Peyer's patch (tissue), 4 donors: ENCODE measurements at places on chromosomes 16 and 17.

DNA sequence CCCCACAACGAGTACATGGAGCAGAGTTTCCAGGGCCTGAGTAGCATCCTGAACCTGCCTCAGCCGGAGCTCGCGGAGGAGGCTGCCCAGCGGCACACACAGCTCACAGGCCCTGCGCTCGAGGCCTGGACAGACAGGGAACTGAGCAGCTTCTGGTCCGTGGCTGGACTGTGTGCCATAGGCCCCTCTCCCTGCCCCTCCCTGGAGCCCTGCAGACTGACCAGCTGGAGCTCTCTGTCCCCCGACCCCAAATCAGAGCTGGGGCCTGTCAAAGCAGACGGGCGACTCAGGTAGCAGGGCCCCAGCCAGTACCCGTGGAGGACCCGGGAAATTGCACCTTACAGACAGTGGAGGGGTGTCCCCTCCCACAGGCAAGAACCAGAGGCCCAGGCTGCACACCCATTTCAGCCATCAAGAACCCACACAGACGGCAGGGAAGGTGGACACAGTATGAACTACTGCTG, 13.0 kb downstream of the MRPL27 start:
- DNase-seq = no peak

DNA sequence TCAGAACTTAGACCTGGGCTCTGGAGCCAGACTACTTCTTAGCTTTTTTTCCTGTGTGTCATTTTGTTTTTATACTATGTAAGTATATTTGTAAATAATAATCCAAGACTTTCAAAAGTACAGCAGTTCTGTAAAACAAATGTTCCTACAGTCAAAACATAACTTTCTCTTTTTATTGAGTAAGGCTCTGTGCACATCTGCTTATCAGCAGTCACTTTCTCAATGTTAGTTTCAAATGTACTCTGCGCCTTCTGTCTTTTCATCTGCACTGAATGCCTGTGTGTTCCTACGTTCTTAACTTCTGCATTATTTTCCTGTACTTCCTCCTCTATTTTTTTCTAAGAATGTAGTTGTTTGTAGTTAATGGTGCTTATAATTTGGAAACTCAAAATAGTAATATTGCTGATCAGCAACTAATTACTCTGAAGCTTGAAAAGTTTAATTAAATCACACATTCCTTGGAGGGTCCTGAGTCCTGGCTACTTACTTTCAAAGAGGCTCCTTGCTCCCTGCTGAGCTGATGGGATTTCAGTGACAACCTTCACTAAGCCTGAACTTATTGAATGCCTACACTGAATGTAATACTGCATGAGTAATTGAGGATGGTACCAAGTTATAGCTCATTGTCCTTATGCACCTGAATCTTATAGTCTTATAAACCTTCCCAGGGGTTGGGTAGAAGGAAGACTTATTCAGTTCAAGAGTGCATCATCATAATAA, 329.9 kb downstream of the KCNJ2 start:
- no peak for DNase-seq

GRCh38 chr17:21240369-21241055, 12.7 kb downstream of the NATD1 start:
- no peak for DNase-seq

DNA sequence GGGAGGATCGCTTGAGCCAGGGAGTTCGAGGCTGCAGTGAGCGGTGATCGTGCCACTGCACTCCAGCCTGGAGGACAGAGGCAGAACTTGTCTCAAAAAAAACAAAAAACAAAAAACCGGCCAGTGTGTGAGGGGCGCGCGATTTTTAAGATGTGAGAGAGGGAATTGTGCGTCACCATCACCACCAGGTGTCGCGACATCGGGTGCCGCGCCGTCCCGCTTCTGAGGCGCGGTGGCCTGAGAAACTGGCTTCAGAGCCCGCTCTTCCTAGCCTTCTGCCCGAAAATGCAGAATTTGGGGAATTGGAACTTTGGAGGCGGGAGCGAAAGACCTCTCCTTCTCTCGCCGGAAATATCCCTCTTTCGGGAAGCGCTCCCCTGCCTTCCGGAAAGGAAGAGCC, 524.8 kb downstream of the KCNJ18 start:
- DNase-seq = no peak

DNA sequence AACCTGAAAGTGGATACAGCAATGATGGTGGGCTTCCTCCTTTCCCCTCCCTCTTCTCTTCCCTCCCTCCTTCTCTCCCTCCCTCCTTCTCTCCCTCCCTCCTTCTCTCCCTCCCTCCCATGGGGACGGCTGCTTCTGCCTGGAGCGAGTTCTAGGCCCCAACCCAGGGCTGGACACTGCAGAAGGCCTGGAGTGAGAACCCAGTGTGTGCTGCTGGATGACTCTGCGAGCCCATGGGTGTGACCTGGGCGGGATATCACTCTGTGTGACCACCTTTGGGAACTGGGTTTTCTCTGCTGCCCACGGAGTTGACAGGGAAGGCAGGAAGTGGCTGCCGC, 242.6 kb upstream of the GSE1 start:
- no peak for DNase-seq

- DNase-seq = no peak
Measured at GRCh38 chr16:81417210-81417609, 27.4 kb upstream of the CMIP start.

DNA sequence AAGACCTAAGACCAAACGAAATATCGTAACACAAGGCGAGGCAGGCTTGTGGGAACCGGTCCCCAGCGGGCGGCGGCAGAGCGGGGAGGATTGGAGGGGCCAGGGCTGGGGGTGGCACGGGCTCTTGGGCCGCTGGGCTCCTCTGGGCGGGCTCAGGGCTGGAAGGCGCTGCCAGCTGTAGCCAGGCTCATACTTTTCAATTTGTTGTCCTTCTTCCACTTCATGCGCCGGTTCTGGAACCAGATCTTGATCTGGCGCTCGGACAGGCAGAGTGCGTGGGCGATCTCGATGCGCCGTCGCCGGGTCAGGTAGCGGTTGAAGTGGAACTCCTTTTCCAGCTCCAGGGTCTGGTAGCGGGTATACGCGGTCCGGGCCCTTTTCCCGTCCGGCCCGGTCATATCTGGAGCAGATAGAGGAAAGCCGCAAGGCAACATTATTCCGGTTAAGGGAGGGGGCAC, 1.5 kb downstream of the HOXB5 start:
- no peak for DNase-seq

GRCh38 chr17:39094607-39095308, 56.7 kb downstream of the PLXDC1 start:
- DNase-seq = peak; percentile 50

DNA sequence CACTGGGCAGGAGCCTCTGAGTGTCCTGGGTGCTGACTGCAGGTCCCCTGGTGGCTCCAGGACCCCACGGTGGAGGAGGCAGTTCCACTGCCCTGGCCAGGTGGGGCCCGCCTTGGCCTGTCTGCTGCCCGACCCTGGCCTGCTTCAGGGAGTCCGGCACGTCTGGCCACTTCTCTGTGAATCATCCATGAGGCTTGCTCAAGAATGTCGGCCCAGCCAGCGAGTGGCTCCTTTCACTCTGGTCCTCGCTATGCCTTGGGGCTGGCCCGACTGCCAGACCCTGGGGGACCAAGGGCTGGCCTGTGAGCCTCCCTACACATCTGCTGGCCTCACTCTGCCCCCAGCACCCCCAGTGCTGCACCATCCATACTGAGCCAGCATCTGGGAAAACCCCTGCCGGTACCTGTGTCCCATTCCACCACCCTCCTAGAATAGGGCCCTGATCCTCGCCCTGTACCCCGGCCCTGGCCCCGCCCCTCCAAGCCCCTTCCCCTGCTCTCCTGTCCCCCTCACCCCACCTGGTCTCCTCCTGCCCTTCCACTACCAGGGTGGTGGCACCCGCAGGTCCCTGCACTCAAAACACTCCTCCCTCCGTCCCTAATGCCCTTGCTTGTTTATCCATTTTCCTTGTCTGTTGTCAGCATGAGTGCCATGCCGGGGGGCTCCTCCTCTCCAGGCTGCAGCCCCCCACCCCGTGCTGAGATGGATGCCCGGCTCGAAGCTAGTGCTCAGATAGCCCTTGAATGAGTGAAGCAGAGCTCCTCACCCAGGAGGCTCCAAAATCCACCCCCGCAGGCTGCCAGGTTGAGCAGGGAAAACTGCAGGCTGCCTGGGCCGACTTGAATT, 35.5 kb downstream of the ADCY7 start:
- peak; percentile 47 for DNase-seq

DNA sequence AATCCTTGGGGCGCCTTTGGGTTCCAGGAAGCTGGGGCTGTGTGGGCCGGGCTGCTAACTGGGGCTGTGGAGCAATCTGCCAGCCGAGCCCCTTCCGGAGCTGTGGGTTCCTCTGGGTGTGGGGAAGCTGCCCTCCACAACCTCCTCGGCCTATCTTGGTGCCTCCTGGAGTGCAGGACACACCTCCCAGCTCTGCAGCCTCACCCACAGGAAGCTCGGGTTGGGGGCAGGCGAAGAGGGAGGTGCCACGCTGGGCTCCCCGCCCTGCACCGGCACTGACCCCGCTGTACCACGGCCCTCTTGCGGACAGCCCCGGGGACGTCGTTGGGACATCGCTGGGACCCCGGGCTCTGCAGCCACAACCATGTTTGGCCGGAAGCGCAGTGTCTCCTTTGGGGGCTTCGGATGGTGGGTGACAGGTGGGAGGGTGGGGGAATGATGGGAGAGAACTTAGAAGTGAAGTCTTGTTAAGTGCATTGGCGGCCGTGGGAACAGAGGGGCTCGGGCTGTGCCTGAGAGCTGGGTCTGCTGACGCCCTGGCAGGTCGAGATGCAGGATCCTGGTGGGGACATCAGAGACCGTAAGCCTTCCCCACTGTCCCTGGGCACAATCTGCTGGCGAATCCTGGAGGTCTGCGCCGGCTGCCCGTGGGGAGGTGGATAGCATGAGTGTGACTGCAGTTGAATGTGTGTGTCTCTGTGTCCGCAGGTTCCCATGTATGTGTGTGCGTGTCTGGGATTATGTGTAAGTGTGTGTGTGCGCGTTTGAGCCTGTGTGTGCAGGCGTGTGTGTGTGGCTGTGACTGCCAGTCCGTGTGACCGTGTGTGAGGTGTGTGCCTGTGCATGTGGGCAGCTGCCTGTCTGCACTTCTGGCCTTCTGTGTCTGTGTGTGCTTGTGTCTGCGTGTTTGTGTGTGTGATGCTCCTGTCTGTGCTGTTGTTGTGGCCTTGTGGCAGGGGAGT, at the start of gene RAP1GAP2:
Gene RAP1GAP2, plus strand, starts transcription at position 275 of the 962 bp plus-strand sequence. Its CDS starts 90 bp downstream, at position 365.
- DNase-seq = peak; percentile 74

- DNase-seq = no peak
Measured at GRCh38 chr17:4998027-4998731, 429 bp downstream of the KIF1C start.

- DNase-seq = no peak
Measured at GRCh38 chr17:73068322-73069153, 23.9 kb downstream of the SLC39A11 start.

GRCh38 chr17:48074322-48075081, 26.3 kb downstream of the NFE2L1 start:
- DNase-seq = peak; percentile 94

DNA sequence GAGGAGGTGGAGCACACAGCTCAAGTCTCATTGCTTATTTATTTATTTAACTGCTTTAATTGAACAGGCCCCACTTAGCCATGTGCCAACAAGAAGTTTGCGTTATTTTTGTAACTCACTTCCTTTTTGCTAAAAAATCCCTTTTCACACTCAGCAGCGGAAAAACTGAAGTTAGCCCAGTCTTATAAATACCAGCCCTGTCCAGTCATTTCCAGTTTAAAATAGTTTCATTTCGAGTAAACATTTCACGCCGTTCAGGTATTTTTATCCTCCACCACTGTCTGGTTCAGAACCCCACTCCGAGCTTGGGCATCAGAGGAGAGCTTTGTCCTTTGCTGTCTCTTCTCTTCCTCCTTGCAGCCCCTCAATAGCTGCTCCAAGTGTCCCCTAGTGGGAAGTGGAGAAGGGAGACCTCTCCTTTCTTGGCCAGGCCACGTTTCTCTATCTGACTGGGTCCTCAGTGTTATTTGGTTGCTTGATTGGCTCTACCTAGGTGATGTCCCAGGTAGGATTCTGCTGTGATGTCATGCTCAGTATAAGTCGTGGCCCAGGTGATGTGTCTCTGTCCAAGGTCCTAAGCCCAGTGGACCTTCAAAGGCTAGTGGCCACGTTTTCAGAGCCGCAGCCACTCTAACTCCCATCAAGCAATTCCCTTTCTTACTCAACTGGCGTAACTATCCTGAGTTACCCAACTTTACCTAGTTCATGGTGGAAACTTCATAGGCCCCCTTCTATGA, 53.0 kb upstream of the GAS7 start:
- DNase-seq = no peak

DNA sequence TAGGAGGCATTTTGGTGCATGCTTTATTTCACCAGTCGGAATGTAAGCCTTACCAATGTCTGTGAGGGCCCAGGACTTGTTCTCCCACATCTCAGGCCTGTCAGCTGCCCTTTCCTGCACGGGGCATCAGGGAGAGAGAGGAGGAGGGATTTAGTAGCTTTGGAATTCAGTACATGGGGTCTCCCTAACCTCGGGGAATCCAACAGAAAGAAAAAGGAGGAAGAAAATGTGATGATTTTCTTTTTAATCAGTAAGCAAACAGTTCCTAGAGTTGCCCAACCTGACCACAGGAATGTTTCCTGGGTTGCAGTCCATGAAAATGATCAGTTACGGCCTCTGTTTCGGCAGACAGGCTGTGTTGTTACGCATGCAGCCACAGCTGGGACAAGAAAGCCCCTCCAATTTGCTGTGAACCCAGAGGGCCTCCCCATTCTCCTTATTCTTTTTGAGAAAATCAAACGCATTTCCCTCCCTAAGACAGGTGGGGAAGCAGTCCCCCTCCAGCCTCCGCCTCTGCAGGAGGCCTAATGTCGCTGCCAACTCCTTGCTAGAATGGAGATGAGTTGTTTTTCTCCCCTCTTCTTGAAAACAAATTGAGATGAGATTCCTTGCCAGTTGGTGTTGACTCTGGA, 53.1 kb upstream of the TANGO6 start:
- DNase-seq = no peak

- no peak for DNase-seq
Measured at GRCh38 chr17:39209317-39210092, 9.4 kb downstream of the RPL19 start.
